ENCODE measurements at places on chromosomes 3 and 15.

DNA sequence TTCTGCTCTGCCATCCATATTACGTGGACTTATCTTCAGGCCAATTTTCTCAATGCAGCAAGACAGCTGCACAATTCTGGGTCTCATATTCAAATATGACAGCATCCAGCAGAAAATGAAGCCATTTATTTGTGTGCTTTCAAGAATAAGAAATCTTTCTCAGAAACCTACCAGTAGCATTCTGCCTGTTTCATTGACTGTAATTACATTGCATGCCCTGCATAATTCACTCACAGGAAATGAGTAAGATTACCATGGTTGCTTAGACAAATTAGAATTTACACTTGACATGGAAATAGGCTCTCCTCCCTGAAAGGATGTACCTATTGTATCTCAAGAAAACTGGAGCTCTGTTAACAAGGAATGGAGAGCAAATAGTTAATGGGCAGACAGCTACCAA, 346.6 kb upstream of the DCBLD2 start:
- no peak for DNase-seq

- no peak for DNase-seq
These were observed 10.7 kb upstream of the SLC15A2 start for GRCh38 chr3:121883507-121883906.

DNA sequence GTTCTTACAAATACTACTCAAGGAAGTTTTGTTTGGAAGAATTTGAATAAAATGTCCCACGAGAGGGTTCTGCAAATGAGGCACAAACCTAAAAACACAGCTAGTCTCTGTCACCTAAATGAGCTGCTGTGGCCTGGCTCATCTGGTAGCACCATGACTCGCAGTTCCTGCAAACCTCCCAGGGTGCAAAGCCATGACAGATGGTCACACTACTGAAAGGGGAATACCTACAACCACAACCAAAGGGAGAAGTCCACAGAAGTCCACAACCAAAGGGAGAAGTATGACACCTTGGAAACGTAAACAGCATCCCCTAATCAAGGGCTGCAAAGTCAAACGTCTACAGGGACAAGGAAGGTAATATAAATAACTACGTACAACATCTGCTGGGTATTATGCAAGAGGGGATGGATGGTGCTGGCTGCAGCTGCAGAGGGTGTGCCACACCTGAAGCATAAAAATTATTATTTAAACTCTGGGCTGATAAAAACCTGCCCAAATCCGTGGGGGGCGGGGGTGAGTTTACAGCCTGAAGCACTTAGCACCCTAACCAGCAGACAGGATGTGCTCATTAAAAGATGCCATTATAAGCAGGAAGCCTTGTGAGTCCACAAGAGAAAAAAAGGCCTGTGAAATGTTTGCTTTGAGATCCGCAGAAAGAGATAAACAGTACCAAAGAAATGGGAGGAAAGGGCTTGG, 184.0 kb downstream of the MAGI1 start:
- peak; percentile 52 for DNase-seq

DNA sequence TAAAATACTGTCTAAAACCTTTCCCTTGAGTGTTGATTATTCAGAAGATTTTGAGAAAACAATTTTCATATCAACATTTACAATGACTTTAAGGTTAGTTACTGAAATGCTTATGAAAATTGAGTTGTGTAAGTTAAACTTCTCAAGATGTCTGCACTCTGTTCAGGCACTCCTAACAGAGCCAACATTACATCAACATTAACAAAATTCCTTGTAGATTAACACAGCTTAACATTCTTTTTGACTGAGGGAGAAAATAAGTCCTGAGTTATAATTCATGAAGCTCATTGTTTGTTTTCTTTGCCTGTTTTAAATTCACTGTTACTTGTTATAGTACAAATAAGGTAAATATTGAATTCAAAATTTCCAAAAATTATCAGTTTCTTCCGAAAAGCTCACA, 9.0 kb downstream of the ACKR4 start:
- DNase-seq: no peak

DNA sequence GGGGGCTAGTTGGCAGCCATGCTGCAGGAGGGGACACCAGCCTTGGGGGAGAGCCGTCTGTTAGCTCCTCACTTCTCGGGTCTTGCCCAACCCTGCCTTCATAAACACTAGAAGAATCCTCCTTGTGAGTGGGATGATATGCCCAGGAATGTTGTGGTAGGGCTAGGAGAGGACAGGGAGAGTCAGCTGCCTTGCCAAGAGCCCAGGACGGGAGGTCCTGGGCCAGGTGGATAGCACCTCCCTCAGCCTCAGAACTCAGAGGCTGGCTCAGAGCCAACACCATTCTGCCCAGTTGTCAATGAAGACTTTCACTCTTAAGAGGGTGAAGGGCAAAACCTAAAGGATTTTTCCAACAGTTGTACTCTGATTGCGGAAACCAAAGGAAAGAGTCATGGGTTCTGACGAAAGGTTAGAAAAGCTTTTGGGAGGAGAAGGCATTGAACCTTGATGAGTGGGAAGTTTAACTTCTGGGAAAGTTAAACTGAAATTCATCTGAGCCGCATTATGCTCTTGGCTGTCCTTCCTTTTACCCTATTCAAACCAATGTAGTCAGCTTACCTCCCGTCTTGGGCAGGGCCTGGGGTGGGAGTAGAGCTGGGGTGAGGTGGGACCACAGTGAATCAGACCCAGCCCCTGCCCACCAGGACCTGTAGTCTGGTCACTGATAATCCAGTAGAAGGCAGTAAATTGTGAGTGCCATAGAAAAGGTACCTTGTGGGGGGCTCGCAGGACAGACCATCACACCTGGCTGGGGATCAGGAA, 81.9 kb downstream of the FAM43A start:
- DNase-seq: no peak

GRCh38 chr3:177126015-177126773, 71.1 kb downstream of the TBL1XR1 start:
- DNase-seq: no peak

DNA sequence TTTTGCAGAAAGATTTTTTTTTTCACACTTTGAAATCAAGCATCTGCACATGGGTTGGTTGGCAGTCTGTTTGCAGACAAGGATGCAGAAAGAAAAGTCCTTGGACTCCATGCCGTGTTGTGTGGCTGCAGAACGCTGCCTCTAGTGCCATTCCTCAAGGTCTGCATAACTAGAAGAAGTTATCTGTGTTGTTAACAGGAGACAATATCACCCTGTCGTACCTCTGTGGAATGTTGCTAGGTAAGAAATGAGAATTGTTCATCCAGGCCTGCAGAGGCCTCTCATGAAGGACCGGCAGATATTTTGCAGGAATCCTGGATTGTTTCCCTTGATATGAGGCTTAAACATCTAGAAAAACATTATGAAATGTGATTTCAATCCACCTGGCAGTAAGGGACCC, 58.5 kb upstream of the PPARG start:
- DNase-seq: no peak

- peak; percentile 38 for DNase-seq
These were observed 187.1 kb upstream of the LPP start for GRCh38 chr3:187966636-187967406.

GRCh38 chr3:192933779-192934460, 16.3 kb upstream of the MB21D2 start:
- no peak for DNase-seq

- peak; percentile 61 for DNase-seq
These were observed 126.2 kb upstream of the RASGRP1 start for GRCh38 chr15:38690719-38691332.

DNA sequence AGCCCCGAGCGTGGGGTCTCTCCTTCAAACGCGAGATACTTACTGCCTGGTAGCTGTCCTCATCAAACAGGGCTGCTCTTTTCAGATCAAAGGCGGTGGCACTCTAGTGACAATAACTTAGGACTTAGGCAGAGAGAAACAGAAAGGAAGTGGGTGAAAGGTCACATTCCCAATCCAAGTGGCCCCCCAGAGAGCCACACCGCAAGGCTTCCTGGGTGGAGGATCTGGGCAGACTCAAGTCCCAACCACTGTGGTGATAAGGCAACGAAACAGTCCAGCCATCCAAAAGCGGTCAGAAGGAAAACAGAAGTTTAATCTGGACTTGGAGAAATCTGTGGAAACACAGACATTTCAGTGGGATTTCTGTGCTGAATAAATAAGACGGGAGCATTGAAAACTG, 227.2 kb downstream of the ADAMTS17 start:
- DNase-seq: no peak

- no peak for DNase-seq
These were observed 12.3 kb downstream of the LRIG1 start for GRCh38 chr3:66488492-66488891.

DNA sequence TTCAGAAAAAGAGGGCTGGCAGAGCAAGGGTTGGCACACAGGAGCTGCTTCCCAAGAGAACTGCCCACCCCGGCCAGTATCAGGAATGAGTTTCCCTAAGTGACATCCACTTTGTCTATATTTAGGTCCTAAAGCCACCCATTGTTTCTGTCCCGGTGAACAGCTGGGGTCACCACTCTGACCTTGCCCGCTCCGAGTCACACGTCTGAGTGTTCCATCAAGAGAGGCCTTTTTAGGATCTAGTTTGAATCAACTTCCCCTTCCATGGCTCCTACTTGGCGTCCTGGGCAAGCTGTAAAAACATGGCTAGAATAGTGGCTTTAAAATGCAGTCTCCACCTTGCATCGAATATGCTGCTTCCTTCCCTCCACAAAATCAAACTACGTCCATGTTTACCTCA, 109.6 kb upstream of the ARHGEF3 start:
- no peak for DNase-seq

DNA sequence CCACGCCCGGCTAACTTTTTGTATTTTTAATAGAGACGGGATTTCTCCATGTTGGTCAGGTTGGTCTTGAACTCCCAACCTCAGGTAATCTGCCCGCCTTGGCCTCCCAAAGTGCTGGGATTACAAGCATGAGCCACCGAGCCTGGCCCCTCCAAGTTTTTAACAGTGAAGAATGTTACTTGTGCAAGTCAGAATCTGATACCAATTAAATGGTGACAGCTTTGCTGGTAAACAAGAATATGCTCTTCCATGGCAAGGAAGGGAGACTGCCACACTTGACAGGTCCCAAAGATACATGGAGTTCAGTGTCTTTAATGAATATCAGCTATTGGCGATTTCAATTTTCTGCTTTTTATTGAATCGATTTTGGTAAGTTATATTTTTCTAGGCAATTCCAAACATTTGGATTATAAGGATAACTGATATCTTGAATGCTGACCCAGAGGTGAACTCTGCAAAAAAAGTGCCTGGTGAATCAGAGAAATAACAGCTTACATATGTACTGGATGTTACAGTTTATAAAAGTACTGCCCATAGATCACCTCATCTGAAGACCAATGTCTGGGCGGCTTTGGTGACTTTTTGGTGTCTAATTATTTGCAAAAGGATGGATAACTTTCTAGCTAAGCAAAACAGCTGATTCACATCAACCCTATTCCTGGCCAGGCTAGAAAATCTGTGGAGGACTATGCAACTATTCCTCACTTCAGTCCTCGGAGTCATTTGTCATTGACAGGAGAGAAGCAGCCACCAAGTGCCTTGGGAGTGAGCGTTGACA, 1.2 kb downstream of the PARP16 start:
- no peak for DNase-seq

DNA sequence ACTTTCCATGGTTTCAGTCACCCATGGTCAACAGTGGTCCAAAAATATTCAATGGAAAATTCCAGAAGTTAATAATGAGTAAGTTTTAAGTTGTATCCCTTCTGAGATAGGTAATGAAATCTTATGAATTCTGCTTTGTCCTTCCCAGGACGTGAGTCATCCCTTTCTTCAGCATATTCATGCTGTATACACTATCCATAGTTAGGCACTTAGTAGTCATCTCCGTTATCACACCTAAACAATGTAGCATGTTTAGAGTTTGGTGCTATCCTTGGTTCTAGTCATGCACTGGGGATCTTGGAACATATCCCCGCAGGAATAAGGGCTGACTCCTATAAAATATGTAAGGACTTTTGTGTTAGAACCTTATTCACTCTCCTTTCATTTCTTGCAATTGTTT, 153.2 kb downstream of the UNC13C start:
- no peak for DNase-seq

GRCh38 chr3:174247687-174248152, 611.4 kb upstream of the NAALADL2 start:
- no peak for DNase-seq

- DNase-seq: no peak
These were observed 126.7 kb upstream of the NSMCE3 start for GRCh38 chr15:29396176-29396811.

GRCh38 chr3:30448450-30449289, 157.7 kb upstream of the TGFBR2 start:
- no peak for DNase-seq

GRCh38 chr3:10245081-10245712, 3.1 kb upstream of the TATDN2 start:
- DNase-seq: no peak

GRCh38 chr15:68031404-68031803, 22.7 kb upstream of the PIAS1 start:
- DNase-seq: no peak

GRCh38 chr3:35664460-35664919, 25.2 kb downstream of the ARPP21 start:
- peak; percentile 86 for DNase-seq

DNA sequence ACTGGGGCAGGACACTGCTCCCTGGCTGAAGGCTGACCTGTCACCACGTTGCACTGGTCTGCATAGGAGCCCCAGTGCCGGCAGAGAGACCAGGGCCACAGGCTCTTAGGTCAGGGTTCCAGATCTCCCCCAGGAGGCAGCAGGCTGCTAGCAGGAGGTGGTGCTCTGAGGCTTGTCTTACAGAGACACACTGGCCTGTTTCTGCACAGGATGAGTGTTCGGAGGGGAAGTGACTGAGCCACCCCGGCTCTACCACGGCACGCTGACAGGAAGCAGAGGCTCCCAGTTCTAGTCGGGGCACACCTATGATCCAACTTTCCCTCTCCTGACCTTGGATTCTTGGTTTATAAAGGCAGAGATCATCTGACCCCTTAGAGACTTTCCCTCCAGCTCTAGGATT, 8.6 kb downstream of the FBXL22 start:
- no peak for DNase-seq

DNA sequence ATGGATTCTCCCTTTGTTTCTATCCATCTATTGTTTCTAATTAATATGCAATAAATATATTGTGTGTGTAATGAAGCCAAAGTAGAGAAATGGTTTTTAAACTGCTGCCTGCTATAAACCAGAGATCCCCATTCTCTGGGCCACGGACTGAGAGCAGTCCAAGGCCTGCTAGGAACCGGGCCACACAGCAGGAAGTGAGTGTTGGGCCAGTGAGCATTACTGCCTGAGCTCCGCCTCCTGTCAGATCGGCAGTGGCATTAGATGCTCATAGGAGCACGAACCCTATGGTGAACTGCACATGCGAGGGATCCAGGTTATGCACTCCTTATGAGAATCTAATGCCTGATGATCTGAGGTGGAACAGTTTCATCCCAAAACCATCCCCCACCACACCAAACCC, 85.2 kb upstream of the POMGNT2 start:
- DNase-seq: no peak

All from NCI-H1105 (cell line).